Liver (tissue), 10 donors: ENCODE measurements at places on chromosomes 1 and 21. TPM values are rescaled to one million over a fixed set of nuclear protein-coding genes. Genes with fewer than 3 reads are reported as not detected.

- H3K4me3 ChIP-seq = no peak overlapping the region
- H3K36me3 ChIP-seq = no peaks in the 10 kb centered on the region
- no peak overlapping the region for H3K27ac ChIP-seq
- DNase-seq = no peak
- no peaks in the 10 kb centered on the region for H3K27me3 ChIP-seq
- H3K4me1 ChIP-seq = no peaks in the 10 kb centered on the region
Observed at GRCh38 chr1:86778569-86779239, 74.3 kb downstream of the SH3GLB1 start.

- DNase-seq = no peak
- H3K27me3 ChIP-seq = no peaks in the 10 kb centered on the region
- no peaks in the 10 kb centered on the region for H3K36me3 ChIP-seq
- no peak overlapping the region for H3K4me3 ChIP-seq
Observed at GRCh38 chr1:211735208-211736170, 60.1 kb upstream of the NEK2 start.

DNA sequence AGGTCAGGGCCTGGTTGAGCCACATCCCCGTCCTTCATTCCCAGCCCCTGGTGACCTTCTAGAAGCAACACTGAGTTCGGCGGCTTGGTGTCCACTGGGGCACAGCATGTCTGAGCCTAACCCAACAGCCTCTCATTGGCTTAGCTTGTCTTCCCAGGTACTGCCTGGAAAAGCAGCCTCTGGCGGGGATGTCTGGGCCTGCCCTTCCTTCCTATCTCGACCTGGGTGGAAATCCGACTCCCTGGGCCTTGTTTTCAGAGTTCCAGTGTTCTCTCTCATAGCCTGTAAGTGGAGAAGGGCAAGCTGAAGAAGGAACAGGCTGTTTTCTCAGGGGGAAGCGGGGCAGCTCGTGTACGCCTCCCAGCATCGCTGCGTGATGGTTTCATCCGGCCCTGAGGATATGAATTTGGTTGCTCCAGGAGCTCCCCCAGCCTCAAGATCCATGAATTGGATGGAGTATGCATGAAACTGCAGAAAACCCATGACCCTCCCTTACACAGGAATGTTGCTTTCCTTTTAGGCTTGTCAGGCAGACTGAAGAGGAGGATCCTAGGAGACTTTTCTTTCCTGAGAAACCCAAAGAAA is 116.5 kb upstream of the IRF2BP2 start:
- H3K36me3 ChIP-seq = no peaks in the 10 kb centered on the region
- H3K27ac ChIP-seq = peak overlapping the region; percentile 98
- H3K27me3 ChIP-seq = no peaks in the 10 kb centered on the region
- peaks cover 44% of the 10 kb centered on the region for H3K4me1 ChIP-seq
- DNase-seq = no peak
- no peak overlapping the region for H3K4me3 ChIP-seq

DNA sequence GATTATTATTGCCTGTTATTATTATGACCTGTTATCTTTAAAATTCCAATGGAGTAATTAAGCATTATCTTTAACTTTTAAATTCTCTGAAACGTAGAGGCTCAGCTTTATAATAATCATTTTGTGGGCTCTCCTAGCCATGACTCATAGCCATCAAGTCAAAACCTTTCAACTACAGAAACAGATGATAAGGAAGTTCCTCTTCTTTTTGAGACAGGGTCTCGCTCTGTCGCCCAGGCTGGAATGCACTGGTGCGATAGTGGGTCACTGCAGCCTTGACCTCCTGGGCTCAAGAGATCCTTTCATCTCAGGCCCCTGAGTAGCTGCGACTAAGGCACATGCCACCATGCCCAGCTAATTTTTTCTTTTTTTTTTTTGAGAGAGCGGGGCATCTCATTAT is 43.5 kb downstream of the CHML start:
- H3K36me3 ChIP-seq = peaks cover 18% of the 10 kb centered on the region
- no peak for DNase-seq
- H3K4me1 ChIP-seq = no peaks in the 10 kb centered on the region
- no peak overlapping the region for H3K27ac ChIP-seq
- no peaks in the 10 kb centered on the region for H3K27me3 ChIP-seq
- no peak overlapping the region for H3K4me3 ChIP-seq

- H3K27ac ChIP-seq = no peak overlapping the region
- no peaks in the 10 kb centered on the region for H3K4me1 ChIP-seq
- H3K36me3 ChIP-seq = no peaks in the 10 kb centered on the region
- no peaks in the 10 kb centered on the region for H3K27me3 ChIP-seq
Observed at GRCh38 chr1:165416876-165417275, 28.1 kb downstream of the RXRG start.

DNA sequence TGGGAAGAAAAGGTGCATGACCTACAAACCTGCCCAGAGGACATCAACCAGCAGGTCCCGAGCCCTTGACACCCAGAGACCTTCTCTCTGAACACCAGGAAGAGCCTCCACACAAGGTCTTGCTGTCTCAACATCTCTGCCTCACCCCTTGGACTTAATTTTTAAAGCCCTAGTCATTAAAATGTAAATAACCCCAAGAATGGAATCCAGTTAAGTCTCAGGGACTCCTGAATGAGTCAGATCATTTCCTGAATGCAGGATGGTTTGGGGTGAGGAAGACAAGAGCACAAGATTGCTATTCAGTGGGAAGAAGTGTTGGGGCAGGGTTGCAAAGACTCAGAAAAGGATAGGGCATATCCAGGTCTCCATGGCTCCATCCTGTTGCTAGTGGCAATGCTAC is 17.8 kb upstream of the GRIK3 start:
- no peaks in the 10 kb centered on the region for H3K27me3 ChIP-seq
- DNase-seq = no peak
- no peaks in the 10 kb centered on the region for H3K4me1 ChIP-seq
- H3K4me3 ChIP-seq = no peak overlapping the region

DNA sequence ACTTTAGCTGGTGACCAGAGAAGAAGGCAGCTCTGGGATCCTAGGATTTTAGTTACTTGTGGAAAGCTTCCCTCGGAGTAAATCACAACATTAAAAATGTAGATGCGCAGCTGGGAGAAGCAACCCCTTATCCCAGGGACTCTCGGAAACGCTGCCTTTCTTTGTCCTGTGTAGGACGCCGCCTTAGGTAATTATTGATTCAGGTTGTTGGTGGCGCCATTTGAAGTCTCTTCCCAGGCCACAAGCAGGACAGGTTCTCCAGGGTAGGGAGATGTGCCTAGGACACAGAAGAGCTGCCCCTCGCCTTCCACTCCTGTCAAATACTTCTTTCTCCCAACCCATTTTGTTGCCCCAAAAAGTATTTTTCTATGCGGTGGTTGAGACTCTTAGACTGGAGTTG is 10.3 kb downstream of the SLC37A1 start:
- H3K27ac ChIP-seq = no peak overlapping the region
- no peak overlapping the region for H3K4me3 ChIP-seq
- no peaks in the 10 kb centered on the region for H3K27me3 ChIP-seq
- peaks cover 4% of the 10 kb centered on the region for H3K36me3 ChIP-seq
- DNase-seq = no peak

GRCh38 chr21:17045214-17045853 is 467.5 kb upstream of the CXADR start:
- H3K27me3 ChIP-seq = no peaks in the 10 kb centered on the region
- H3K4me1 ChIP-seq = no peaks in the 10 kb centered on the region
- no peak overlapping the region for H3K27ac ChIP-seq
- H3K36me3 ChIP-seq = no peaks in the 10 kb centered on the region
- no peak for DNase-seq

DNA sequence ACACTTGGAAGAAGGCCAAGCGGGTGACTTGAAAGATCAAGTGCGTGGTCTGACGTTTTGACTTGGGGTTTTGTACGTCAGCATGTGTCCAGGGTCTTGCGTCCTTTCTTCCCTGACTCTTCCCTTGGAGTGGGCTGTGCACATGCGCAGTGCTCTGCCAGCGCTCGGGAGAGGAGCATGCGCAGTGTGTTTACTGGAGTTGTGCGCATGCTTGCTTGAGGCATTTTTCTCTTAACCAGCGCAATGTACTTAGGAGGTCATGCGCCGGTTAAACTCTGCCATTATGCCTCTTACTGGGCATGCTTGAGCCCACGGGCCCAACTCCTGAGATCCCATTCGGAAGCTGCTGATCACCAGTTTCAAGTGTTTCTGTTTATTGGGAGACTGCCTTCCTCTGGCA is 242.5 kb upstream of the AJAP1 start:
- no peak overlapping the region for H3K4me3 ChIP-seq
- H3K36me3 ChIP-seq = no peaks in the 10 kb centered on the region
- no peak overlapping the region for H3K27ac ChIP-seq
- no peaks in the 10 kb centered on the region for H3K27me3 ChIP-seq

GRCh38 chr1:30976143-30976542 is 67.6 kb upstream of the SDC3 start:
- no peaks in the 10 kb centered on the region for H3K27me3 ChIP-seq
- DNase-seq = no peak
- H3K27ac ChIP-seq = no peak overlapping the region
- H3K36me3 ChIP-seq = peaks cover 32% of the 10 kb centered on the region
- H3K4me1 ChIP-seq = peaks cover 6% of the 10 kb centered on the region
- H3K4me3 ChIP-seq = no peak overlapping the region

DNA sequence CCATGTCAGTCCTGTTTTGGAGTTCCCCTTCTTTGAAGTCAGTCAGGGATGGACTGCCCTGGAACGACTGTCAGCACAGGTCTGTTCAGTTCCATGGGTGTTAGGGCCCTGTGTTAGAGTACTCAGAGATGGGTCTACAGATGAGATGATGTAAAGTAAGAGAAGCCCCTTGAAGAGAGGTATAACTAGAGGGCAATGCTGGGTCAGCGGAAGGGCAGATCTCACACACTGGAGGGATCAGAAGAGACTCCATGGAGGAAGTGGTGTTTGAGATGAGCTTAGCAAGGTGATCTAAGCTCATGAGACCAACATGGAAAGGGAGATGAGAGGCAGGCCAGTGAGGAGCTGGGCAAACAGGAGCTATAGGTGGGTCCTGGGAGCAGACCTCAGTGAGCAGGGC is 7.6 kb downstream of the PPFIA4 start:
- H3K27me3 ChIP-seq = no peaks in the 10 kb centered on the region
- DNase-seq = no peak
- no peaks in the 10 kb centered on the region for H3K36me3 ChIP-seq
- no peaks in the 10 kb centered on the region for H3K4me1 ChIP-seq

DNA sequence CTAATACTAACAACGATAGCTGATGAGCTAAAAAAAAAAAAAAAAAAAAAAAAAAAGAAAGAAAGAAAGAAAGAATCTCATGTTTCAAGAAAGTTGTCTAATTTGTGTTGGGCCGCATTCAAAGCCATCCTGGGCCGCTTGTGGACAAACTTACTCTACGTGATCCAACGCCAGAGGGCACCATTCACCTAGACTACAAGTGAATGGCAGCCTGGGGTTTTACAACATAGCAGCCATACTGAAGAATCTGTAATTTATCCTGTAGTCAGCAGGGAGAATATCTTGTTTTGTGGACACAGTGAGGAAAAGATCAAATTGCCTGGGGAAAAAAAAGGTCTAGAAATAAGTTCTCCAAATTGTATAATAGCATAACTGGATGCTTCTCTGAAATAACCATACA is 47.0 kb downstream of the CYP2J2 start:
- H3K4me3 ChIP-seq = no peak overlapping the region
- DNase-seq = peak; percentile 65
- no peaks in the 10 kb centered on the region for H3K27me3 ChIP-seq
- no peak overlapping the region for H3K27ac ChIP-seq
- peaks cover 3% of the 10 kb centered on the region for H3K4me1 ChIP-seq

GRCh38 chr1:972726-973458 is 6.6 kb downstream of the PLEKHN1 start:
- peaks cover 2% of the 10 kb centered on the region for H3K4me1 ChIP-seq
- H3K27ac ChIP-seq = no peak overlapping the region
- H3K27me3 ChIP-seq = peaks cover 26% of the 10 kb centered on the region
- DNase-seq = no peak
- no peaks in the 10 kb centered on the region for H3K36me3 ChIP-seq
- no peak overlapping the region for H3K4me3 ChIP-seq

GRCh38 chr1:9350960-9351359 is 58.3 kb downstream of the SPSB1 start:
- no peak for DNase-seq
- H3K27me3 ChIP-seq = no peaks in the 10 kb centered on the region
- H3K27ac ChIP-seq = no peak overlapping the region
- peaks cover 7% of the 10 kb centered on the region for H3K36me3 ChIP-seq
- H3K4me1 ChIP-seq = no peaks in the 10 kb centered on the region

- no peak for DNase-seq
- no peaks in the 10 kb centered on the region for H3K4me1 ChIP-seq
- no peaks in the 10 kb centered on the region for H3K27me3 ChIP-seq
- H3K4me3 ChIP-seq = no peak overlapping the region
- no peak overlapping the region for H3K27ac ChIP-seq
Observed at GRCh38 chr1:100622037-100622436, 84.1 kb downstream of the GPR88 start.

DNA sequence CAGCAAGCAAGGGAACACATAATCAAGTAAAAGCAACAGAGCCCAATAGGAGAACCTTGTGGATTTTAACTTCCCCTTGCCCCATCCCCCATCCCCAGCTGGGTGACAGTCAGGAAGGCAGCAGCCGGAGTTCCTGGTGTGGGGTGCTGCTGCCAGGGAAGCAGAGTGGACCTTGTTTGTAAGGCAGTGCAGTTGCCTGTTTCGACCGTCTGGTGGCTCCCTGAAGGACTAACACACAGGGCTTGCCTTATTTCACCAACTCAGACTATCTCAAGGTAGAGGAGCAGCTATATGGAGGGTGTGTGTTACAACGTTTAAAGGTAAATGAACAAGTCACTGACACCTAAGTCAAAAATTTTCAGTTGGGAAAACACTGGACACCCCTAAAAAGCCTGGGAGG is 6.6 kb downstream of the KRTAP10-8 start:
- DNase-seq = no peak
- H3K4me3 ChIP-seq = no peak overlapping the region
- no peaks in the 10 kb centered on the region for H3K27me3 ChIP-seq
- H3K36me3 ChIP-seq = no peaks in the 10 kb centered on the region
- H3K27ac ChIP-seq = peak overlapping the region; percentile 38

- no peak overlapping the region for H3K27ac ChIP-seq
- H3K4me3 ChIP-seq = no peak overlapping the region
- no peaks in the 10 kb centered on the region for H3K4me1 ChIP-seq
- H3K36me3 ChIP-seq = peaks cover 21% of the 10 kb centered on the region
Observed at GRCh38 chr1:43962324-43962723, 7.5 kb upstream of the DPH2 start.

GRCh38 chr1:91080650-91081049 is 58.8 kb upstream of the ZNF644 start:
- no peaks in the 10 kb centered on the region for H3K36me3 ChIP-seq
- no peaks in the 10 kb centered on the region for H3K27me3 ChIP-seq
- no peak overlapping the region for H3K4me3 ChIP-seq
- no peak overlapping the region for H3K27ac ChIP-seq
- DNase-seq = no peak
- no peaks in the 10 kb centered on the region for H3K4me1 ChIP-seq

GRCh38 chr1:62301726-62302390 is 17.4 kb downstream of the KANK4 start:
- no peaks in the 10 kb centered on the region for H3K4me1 ChIP-seq
- no peak overlapping the region for H3K27ac ChIP-seq
- no peak for DNase-seq
- H3K27me3 ChIP-seq = no peaks in the 10 kb centered on the region
- H3K4me3 ChIP-seq = no peak overlapping the region
- H3K36me3 ChIP-seq = no peaks in the 10 kb centered on the region

- no peak overlapping the region for H3K4me3 ChIP-seq
- no peak for DNase-seq
- H3K27me3 ChIP-seq = no peaks in the 10 kb centered on the region
- no peaks in the 10 kb centered on the region for H3K4me1 ChIP-seq
- no peak overlapping the region for H3K27ac ChIP-seq
Observed at GRCh38 chr21:30315701-30316100, 4.4 kb downstream of the KRTAP26-1 start.

The CELA3A gene
- not detected for polyA plus RNA-seq

The PDE9A gene
- polyA plus RNA-seq = 1.9 TPM

The SH2D2A gene
- polyA plus RNA-seq = 0.38 TPM

The PEAR1 gene
- polyA plus RNA-seq = 3.0 TPM

The HMGN1 gene
- 41.2 TPM for polyA plus RNA-seq

The AIM2 gene
- 0.33 TPM for polyA plus RNA-seq

The ANKRD35 gene
- 1.6 TPM for polyA plus RNA-seq

The FCER1G gene
- 77.1 TPM for polyA plus RNA-seq
